ENCODE measurements at places on chromosomes 2 and 18.
A peak's percentile ranks its signal among the peaks of the same experiment; 100 is the strongest.

- DNase-seq, result no peak
Measured at GRCh38 chr2:232367016-232367415, 11.5 kb upstream of the ALPP start.

- DNase-seq, result peak; percentile 49
Measured at GRCh38 chr2:153478289-153479261, at the start of gene RPRM. Gene RPRM, minus strand, starts transcription at chr2:153478762. Its CDS starts 197 bp downstream, at chr2:153478565.

DNA sequence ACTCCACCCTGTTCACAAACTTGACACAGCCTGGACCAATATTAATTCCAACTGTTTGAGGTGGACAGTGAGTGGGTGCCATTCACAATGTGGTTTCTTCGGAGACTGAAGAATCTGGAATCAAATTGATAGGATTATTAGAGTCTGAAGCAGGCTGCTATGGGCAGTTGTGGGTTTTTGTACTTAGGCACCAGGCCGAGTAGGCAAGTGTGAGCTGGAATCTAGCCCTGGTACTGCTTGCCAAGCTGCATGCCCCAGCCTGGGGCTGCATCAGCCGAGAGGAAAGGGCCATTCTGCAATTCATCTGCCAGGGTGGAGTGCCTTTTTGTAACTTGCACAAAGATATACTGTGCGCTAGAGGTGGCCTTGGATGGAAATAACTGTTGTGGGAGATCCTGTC is 654.7 kb upstream of the FANCL start:
- no peak for DNase-seq

GRCh38 chr2:232609607-232610006 is 23.8 kb upstream of the EFHD1 start:
- no peak for DNase-seq

DNA sequence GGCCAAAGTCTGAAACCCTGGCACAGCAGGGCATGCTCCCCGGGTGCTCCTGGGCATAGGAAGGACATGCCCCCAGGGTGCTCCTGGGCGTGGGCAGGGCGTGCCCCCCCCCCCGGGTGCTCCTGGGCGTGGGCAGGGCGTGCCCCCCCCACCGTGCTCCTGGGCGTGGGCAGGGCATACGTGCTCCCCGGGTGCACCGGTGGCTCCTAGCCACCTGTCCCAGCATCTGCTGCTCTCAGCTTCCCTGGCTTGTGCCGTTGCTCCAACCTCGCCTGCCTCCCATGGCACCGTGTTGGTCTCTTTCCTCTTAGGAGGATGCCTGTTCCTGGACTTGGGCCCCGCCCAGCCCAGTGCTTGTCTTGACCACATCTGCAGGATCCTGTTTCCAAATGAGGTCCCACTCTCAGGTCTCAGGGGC is 95.6 kb upstream of the CTDP1 start:
- DNase-seq, result no peak

DNA sequence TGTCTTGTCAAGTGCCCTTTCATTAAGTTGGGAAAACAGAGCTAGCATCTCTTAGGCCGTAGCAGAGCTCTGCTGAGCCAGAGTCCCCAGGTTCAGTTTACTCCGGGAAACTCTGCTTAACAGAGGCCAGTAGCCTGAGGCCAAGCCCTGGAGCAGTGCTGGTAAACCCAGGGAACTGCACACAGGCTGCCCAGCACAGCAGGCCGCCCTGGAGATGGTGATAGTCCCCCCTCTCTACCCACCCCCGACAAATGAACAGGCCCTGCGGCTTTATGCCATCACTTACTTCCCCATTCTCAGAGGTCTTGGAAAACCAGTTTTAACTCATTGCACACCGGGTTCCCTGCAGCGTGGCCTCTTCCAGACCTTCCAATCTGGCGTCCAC is 3.5 kb downstream of the CNNM4 start:
- DNase-seq, result no peak

DNA sequence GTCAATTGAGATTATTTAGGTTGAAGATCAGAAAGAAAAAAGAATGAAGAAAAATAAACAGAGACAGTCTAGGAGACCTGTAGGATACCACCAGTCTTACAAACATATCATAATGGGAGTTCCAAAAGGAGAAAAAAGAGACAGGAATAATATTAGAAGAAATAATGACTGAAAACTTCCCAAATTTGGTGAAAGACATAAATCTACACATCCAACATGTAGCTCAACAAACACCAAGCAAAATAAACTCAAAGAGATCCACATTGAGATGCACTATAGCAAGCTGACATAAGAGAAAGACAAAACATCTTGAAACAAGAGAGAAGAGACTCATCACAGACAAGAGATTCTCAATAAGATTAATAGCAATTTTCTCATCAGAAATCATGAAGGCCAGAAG is 274.0 kb downstream of the TFCP2L1 start:
- DNase-seq, result no peak

GRCh38 chr18:3584266-3584861 is 134.4 kb downstream of the TGIF1 start:
- no peak for DNase-seq

DNA sequence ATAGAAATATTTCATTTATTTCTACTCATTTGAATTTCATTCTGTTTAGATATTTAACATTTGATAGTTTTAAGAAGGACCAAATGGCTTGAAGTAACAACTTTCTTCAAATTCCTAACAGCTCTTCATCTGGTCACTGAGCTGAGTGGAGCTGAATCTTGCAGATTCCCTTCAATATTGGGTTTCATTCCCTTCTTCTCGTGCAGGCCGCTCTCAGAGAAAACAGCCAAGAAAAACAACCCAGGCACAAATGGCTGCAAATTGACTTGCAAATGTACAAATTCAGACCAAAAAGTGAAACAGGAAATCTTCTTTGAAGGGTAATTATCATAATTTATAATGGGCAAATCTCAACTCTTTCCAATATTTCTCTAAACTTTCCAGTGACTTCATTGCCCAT is 30.3 kb upstream of the GCG start:
- DNase-seq, result no peak

GRCh38 chr18:11035814-11036495 is 113.4 kb downstream of the PIEZO2 start:
- no peak for DNase-seq

- DNase-seq, result no peak
Measured at GRCh38 chr2:82260521-82260920, 1956.0 kb upstream of the LRRTM1 start.

DNA sequence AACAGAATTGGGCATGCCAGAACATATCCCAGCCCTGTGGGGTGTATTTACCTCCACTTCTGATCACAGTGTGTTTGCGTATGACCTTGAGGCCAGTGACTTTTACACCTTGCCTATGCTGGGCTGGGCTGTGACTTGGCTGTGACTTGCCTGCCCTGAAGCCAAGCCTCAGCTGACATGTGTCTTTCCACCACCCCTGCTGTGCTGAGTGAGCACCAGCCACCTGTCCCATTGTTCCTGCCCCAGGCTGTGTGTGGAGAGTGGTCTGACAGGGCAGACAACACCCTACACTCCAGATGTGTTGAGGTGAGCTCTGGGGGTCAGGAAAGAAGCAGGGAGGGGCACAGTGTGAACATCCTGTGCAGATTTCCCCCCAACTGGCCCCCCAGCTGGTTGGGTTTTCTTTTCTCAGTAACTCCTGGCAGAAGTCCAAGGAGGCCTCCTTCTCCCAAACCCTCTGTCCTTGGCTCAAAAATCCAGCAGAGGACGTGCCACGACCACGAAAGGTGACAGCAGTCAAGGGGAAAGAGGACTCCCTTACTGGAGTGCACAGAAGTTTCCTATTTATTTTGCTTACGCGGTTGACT is 5.1 kb upstream of the STEAP3 start:
- peak; percentile 22 for DNase-seq

- no peak for DNase-seq
Measured at GRCh38 chr2:108707300-108707699, 12.0 kb upstream of the RANBP2 start.

DNA sequence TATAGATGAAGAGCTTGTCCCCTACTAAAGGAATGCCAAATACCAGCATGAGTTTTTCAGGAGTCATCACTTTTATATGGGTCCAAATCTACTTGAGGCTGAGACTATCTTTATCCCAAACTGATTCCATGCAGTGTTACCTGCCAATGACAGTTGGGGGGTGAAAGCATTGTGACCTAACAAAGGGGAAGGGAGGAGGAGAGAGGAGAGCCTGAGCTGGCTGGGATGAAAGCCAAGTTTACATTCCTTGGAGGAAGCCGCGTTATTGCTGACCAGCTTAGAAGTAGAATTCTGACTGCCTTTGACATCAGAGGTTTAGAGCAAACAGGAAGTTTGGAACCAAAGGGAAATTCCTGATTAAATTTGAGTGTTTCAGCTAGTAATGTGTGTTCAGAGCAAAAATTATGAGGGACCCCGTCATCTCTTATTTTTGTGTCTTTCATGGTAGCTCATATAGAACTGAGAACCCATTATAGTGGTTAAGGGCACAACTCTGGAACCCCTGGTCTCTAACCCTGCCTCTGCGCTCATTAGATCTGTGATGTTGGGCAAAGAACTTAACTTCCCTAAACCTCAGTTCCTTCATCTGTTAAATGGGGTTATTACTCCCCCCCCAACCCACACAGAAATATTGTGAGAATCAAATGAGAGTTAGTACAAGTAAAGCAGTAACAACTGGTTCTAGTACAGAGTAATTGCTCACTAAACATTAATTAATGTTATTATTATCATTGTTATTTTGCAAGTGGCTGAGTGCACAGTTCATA is 199.3 kb upstream of the EPAS1 start:
- peak; percentile 94 for DNase-seq

- DNase-seq, result no peak
Measured at GRCh38 chr2:100213595-100213994, 71.2 kb upstream of the AFF3 start.

- DNase-seq, result no peak
Measured at GRCh38 chr2:37654932-37655841, 16.3 kb downstream of the CDC42EP3 start.

DNA sequence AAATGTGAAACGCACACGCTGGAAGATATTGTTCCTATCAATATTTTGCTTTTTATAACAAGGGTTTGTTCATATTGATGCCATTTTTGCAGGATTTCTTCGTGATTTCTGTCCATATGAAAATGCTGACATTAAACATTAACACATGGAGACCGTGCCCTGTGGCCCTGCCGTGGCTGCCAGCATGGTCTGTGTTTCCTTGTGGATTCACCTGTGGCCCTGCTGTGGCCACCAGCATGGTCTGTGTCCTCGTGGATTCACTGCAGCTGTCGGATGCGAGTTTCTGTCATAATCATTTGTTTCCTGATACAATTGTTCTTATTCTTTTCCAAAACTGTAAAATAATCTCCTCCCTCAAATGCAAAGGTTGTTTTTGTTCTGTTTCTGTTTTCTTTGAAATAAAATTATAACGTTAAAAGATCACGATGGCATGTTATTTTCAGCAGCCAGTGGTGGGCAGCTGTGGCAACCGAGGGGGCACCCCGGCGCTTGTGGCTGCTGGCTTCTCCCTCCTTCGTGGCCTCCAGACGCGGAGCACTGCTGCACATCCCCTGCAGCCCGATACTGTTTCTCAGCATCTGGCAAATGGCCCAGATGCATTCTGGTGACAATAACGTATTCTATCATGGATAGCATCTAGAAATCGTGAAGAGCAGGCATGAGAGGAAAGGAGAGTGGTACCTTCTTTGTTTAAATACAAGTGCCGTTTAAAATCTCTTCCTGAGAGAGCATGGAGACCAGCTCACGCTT is 143.5 kb downstream of the PTGR3 start:
- no peak for DNase-seq

GRCh38 chr18:50456285-50456684 is 81.4 kb downstream of the SKA1 start:
- no peak for DNase-seq

GRCh38 chr2:197911667-197912066 is 107.3 kb downstream of the PLCL1 start:
- no peak for DNase-seq

DNA sequence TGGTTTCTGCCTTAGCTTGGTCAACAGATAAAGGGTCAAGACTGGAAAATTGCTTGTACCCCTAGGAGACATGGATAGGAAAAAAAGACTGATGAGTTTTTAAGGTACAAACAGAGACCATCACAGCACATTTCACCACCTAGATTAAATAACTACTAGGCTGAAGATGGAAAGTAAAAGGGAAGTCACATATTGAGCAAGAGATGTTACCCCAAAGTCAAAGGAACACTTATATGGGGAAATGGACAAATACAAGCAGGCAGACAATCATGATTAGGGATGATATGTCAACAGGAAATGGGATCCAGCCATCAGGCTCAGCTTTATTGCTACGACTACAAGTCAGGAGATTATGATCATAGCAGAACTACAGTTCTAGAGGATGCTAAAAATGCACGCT is 1643.1 kb upstream of the CELF4 start:
- DNase-seq, result no peak

DNA sequence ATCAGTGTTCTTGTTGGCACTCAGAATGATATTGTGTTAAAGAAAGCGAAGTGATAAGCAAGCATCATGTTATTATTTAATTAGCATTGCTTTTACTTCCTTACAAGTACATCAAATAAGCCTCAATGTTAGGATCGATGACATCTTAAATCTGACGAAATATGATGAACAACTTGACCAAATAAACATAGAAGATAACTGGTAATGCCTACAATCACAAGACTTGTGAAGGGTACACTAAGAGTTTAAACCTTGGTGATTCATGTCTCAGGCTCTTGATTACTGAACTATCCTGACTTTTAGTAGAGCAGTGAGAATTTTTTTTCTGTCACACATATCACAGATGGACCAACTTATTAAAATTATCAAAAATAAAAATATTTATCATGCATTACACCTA is 500.8 kb upstream of the ZEB2 start:
- DNase-seq, result peak; percentile 99

GRCh38 chr2:205759257-205759656 is 77.0 kb downstream of the NRP2 start:
- DNase-seq, result no peak

GRCh38 chr18:63152096-63152495 is 167.5 kb downstream of the BCL2 start:
- no peak for DNase-seq

DNA sequence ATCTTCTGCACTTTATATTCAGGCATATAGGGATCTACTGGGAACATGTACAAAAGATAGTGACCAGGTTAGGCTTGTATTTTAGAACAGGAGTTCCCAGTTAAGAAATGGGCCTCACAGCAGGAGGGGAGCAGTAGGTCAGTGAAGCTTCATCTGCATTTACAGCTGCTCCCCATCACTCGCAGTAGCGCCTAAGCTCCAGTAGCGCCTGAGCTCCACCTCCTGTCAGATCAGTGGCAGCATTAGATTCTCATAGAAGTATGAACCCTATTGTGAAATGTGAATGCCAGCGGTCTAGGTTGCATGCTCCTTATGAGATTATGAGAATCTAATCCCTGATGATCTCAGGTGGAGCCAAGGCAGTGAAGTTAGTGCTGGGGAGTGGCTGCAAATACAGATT is 224.4 kb upstream of the CYRIA start:
- DNase-seq, result no peak

GRCh38 chr2:128623776-128624761 is 305.4 kb upstream of the HS6ST1 start:
- no peak for DNase-seq

GRCh38 chr2:231063347-231063746 is 6.7 kb downstream of the PSMD1 start:
- no peak for DNase-seq

DNA sequence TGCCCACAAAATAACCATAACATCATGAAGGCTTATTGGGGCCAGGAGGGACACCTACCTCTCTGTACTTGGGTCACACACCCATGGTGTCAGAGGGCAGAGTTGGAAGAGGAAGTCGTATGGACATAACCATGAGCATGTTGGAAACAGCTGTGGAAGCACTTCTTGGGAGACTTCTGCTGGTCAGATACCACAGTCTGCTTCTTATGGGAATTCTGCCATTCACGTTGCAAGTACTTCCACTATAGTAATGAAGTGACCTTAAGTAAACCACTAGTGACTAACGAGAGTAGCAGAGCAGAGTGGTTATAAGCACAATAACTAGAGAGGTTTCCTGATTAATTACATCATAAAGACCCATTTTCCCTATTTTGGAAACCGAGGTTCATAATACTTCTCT is 61.1 kb upstream of the TFPI start:
- no peak for DNase-seq

Measured in NCI-H460 (cell line).